ENCODE measurements at places on chromosomes 7 and 10. TPM values are rescaled to one million over a fixed set of nuclear protein-coding genes. Genes with fewer than 3 reads are reported as not detected.
A peak's percentile ranks its signal among the peaks of the same experiment; 100 is the strongest.

Gene ATOH7
- not detected for total RNA-seq

Gene SLC39A12
- not detected for total RNA-seq

GRCh38 chr7:48170506-48170905 lies 752 bp upstream of the ABCA13 start:
- no peak overlapping the region for H3K4me3 ChIP-seq
- no peaks in the 10 kb centered on the region for H3K4me1 ChIP-seq
- H3K36me3 ChIP-seq: no peaks in the 10 kb centered on the region
- H3K27me3 ChIP-seq: no peaks in the 10 kb centered on the region
- H3K27ac ChIP-seq: no peak overlapping the region
- no peak for DNase-seq

DNA sequence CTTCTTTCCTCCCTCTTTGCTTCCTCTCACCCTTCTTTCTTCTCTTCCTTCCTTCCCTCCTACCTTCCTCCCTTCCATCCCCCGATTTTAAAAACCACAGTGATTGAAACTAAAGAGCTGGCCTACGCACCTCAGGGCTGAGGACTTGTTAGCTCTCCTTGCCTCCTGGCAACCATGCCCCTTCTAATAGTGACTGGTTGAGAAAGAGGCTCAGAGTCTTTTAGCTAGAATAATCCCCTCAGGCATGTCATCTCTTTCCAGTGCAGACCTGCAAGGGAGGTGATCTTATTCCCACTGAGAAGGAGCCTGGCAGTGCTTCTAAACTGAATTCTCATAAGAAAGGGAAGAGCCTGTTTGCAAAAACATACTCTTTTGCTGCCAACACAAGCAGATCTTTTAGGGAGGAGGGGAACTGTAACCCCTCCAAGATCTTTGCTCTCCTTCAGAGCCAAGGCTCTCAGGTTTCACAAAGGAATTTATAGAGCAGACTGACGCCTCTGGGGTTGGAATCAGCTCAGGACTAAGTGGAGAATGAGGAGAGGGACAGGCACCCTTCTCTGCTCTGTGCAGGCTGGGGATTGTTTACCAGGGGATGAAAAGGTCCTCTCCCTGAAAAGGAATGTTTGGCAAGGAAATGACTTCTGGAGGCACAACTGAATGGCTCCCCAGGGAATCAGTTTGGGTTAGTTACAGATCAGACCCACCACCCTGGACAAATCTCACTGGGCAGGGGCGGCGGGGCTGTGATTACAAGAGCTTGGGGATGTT lies 9.4 kb upstream of the ANKRD1 start:
- no peak overlapping the region for H3K4me3 ChIP-seq

Gene TACC2
- 0.22 TPM for total RNA-seq

DNA sequence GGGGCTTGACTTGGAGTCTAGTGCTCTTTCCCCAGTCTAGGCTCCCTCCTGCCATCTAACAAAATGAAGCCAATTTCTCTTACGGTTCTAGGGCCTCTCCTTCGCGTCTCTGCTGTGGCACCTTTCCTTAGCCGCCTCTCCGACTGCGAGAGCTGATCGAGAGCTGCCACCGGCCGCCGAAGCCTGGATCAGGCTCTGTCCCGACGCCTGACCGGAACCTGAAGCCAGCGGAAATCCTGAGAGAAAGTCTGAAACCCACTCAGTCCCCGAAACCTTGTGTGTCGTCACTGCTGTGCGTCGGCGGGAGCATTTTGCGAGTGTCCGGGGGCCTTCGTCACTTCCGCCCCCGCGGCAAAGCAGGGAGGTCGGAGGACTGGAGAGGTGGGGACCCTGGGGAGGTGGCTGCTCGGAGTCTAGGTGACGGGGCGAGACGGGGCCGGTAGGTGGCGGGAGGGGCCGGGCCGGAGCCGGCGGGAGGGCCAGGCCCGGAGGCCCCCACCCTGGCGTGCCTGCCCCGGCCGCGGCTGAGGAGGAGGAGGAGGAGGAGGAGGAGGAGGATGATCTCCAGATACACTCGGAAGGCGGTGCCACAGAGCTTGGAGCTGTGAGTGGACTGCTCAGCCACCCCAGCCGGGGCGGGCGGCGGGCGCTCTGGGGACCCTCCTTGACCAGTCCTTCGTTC lies at the start of the genes ECD and FAM149B1:
Gene ECD, minus strand, starts transcription at position 226 of the 682 bp plus-strand sequence. CDS start 4,071 bp downstream, outside the sequence.
Gene FAM149B1, plus strand, starts transcription at position 337 of the 682 bp plus-strand sequence. Its CDS starts 221 bp downstream, at position 558.
- H3K4me3 ChIP-seq: peak within 1 kb of the TSS; percentile 67
- H3K4me1 ChIP-seq: peaks cover 4% of the 10 kb centered on the region
- peaks cover 20% of the 10 kb centered on the region for H3K36me3 ChIP-seq

Gene CHN2
- 0.38 TPM for total RNA-seq

- peaks cover 5% of the 10 kb centered on the region for H3K27me3 ChIP-seq
- H3K36me3 ChIP-seq: no peaks in the 10 kb centered on the region
- H3K27ac ChIP-seq: no peak overlapping the region
- DNase-seq: no peak
Observed at GRCh38 chr10:23467548-23467947, 28.7 kb downstream of the OTUD1 start.

- DNase-seq: no peak
- no peaks in the 10 kb centered on the region for H3K36me3 ChIP-seq
- H3K27ac ChIP-seq: no peak overlapping the region
- no peak overlapping the region for H3K4me3 ChIP-seq
- no peaks in the 10 kb centered on the region for H3K4me1 ChIP-seq
Observed at GRCh38 chr7:7772397-7772821, 54.0 kb upstream of the RPA3 start.

Gene SPOCK2
- 0.86 TPM for total RNA-seq

Gene ADCY1
- 0.02 TPM for total RNA-seq

GRCh38 chr7:126569402-126569801 lies 683.3 kb downstream of the GRM8 start:
- H3K36me3 ChIP-seq: no peaks in the 10 kb centered on the region
- H3K4me1 ChIP-seq: no peaks in the 10 kb centered on the region
- no peak for DNase-seq
- H3K27ac ChIP-seq: no peak overlapping the region
- H3K4me3 ChIP-seq: no peak overlapping the region
- no peaks in the 10 kb centered on the region for H3K27me3 ChIP-seq

Gene CLRN3
- total RNA-seq: not detected

Gene AMZ1
- total RNA-seq: not detected

GRCh38 chr7:103538964-103539709 lies 93.1 kb upstream of the SLC26A5 start:
- no peak overlapping the region for H3K4me3 ChIP-seq
- no peak overlapping the region for H3K27ac ChIP-seq
- no peaks in the 10 kb centered on the region for H3K27me3 ChIP-seq

Gene C10orf53
- not detected for total RNA-seq

DNA sequence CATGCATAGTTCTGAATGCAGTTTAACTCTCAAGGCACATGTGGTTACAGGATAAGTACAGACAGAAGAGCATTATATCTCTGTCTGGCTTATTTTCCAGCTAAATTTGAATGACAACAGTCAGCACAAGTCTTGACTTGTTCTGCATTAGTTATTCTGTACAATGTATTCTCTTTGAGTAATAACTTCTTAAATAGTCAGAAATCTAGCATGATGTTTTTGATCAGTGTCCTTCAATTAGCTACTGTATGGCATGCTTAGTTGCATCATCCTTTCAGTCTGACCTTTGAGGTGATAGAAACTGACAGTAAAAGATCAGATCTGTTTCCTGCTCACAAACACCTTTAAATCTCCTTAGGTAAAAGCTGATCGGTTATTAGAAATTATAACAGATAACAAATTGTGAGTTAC lies 118.1 kb downstream of the ARL4A start:
- no peak overlapping the region for H3K4me3 ChIP-seq
- H3K36me3 ChIP-seq: no peaks in the 10 kb centered on the region
- H3K27ac ChIP-seq: peak overlapping the region; percentile 18
- H3K4me1 ChIP-seq: no peaks in the 10 kb centered on the region
- no peak for DNase-seq

Gene COMMD3
- total RNA-seq: 82.0 TPM

Gene DOCK1
- total RNA-seq: 0.31 TPM

Gene TRUB1
- total RNA-seq: 11.3 TPM

DNA sequence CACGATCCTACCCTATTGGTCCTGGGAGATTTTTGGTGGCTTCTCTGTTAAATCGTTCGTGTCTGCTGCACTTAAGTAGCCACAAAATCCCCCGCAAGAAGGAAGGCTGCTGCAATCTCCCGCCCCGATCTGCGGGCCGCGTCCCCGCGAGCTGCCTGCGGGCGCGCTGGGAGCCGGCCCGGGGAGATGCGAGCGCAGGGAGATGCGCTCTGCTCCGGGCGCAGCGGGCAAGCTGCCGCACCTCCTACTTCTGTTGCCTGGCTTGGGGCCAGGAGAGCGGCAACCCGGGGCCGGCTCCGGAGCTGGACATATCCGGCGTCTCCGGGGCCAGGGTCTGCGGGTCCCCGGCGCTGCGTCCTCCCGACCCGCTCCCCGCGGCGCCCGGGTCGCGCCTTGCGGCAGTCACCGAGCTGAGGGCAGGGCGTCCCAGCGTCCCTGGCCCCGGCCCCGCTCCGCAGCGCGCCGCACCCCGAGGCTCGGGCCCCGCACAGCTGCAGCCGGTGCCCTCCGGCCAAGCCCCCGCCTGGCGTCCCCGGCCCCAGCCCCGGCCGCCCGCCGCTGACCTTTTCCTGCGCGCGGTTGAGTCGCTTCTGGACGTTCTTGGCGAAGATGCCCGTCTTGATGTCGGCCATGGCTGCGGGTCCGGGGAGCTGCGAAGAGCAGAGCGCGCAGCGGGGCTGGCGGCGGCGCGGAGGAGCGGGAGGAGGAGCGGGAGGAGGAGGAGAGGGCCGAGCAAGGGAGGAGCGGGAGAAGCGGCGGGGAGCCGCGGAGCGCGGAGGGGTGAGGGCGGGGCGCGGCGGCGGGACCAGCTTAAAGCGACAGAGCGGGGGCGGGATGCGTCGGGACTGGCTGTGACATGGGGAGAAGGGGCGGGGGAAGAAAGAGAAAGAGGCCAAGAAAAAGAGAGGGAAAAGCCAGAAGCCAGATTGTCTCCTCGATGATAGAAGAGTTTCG lies at the start of gene AMPH:
Gene AMPH, minus strand, starts transcription at position 654 of the 954 bp plus-strand sequence. Its CDS starts 22 bp downstream, at position 632.
- DNase-seq: peak; percentile 22
- H3K4me3 ChIP-seq: no peak within 1 kb of the TSS
- H3K27me3 ChIP-seq: peaks cover 11% of the 10 kb centered on the region
- no peaks in the 10 kb centered on the region for H3K4me1 ChIP-seq
- H3K36me3 ChIP-seq: no peaks in the 10 kb centered on the region
- no peak within 1 kb of the TSS for H3K27ac ChIP-seq

DNA sequence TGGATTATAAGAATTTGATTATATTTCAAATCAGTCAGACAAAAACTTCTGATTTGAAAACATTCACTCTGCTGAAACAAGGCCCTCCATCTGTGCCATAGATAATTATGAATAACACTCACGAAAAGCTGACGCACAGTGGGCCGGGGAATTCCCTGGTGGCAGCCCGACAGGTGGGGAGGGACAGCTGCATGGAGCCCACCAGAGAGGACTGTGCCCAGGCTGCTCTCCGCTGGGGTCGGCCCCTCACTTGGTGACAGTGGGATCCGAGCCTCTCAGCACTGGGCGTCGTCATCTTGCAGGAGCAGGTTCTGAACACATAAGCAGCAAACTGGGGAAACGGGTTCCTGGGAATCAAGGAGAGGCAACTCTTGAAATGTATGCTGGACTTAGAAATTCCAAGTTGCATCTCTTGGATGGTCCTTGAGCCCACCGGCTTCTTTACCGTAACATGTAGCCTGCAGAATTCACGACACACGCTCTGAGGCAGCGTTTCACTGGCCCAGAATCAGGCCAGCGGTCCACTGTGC lies 41.4 kb downstream of the AFAP1L2 start:
- 0 out of 3 replicates have a peak, but pooled peaks cover 4% of the 10 kb centered on the region for H3K4me1 ChIP-seq
- H3K27ac ChIP-seq: no peak overlapping the region
- H3K36me3 ChIP-seq: no peaks in the 10 kb centered on the region
- no peaks in the 10 kb centered on the region for H3K27me3 ChIP-seq
- no peak overlapping the region for H3K4me3 ChIP-seq

Gene CNPY1
- total RNA-seq: not detected

Gene ETV1
- 18.1 TPM for total RNA-seq

DNA sequence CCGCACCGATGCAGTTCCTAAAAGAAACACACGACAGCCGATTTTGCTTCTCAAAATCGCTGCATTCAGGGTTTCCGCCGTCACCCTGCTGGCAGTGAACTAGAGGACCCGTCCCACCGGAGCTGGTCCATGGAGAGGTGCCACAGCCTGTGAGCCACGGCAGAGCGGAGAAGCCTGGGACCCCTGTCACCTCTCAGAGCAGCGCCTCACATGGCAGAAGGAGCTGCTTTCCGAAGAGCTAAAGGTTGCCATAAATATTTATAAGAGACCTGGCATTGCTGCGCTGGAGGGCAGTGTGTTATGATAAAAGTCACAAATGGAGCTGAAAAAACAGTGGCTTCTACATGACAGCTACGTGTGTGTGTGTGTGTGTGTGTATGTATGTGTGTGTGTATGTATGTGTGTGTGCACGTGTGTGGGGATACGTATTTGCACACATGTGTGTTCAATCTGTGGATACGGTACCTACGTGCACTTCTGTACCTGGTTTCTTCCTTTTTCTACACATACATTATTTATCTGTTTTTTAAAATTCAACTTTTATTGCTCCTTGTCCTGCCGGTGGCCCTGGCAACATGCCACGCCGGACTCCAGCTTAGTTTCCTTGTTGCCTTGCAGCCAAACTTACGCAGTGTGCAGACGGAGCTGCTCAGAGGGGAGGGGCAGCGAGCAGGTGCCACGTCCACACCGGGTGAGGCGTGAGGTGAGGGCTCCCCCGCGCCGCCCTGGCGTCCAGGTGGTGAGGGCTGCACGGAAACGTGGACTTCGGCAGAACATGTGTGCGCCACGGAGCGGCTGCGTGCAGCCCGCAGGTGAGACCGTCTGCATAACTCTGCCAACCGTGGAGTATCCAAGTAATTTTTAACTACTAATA lies 115.2 kb upstream of the PITRM1 start:
- DNase-seq: no peak
- no peaks in the 10 kb centered on the region for H3K36me3 ChIP-seq
- no peaks in the 10 kb centered on the region for H3K4me1 ChIP-seq

GRCh38 chr10:3487228-3487627 lies 297.8 kb downstream of the KLF6 start:
- no peak overlapping the region for H3K27ac ChIP-seq
- H3K4me1 ChIP-seq: peaks cover 3% of the 10 kb centered on the region
- H3K27me3 ChIP-seq: no peaks in the 10 kb centered on the region
- no peak overlapping the region for H3K4me3 ChIP-seq
- H3K36me3 ChIP-seq: no peaks in the 10 kb centered on the region

Gene C1QL3
- total RNA-seq: not detected

Gene CRHR2
- not detected for total RNA-seq
